ENCODE measurements at places on chromosomes 16 and 17.

- peak; percentile 59 for DNase-seq
These were observed 102.2 kb downstream of the TRIM37 start for GRCh38 chr17:59004338-59005111.

- no peak for DNase-seq
These were observed 399.5 kb upstream of the TNRC6C start for GRCh38 chr17:77558846-77559626.

- no peak for DNase-seq
These were observed 7.6 kb downstream of the AIPL1 start for GRCh38 chr17:6427279-6427781.

GRCh38 chr16:85304337-85304736 lies 192.1 kb upstream of the CIBAR2 start:
- no peak for DNase-seq

- DNase-seq = no peak
These were observed 10.2 kb upstream of the MRC2 start for GRCh38 chr17:62616993-62617893.

- no peak for DNase-seq
These were observed 4.4 kb upstream of the SOX8 start for GRCh38 chr16:977081-977701.

DNA sequence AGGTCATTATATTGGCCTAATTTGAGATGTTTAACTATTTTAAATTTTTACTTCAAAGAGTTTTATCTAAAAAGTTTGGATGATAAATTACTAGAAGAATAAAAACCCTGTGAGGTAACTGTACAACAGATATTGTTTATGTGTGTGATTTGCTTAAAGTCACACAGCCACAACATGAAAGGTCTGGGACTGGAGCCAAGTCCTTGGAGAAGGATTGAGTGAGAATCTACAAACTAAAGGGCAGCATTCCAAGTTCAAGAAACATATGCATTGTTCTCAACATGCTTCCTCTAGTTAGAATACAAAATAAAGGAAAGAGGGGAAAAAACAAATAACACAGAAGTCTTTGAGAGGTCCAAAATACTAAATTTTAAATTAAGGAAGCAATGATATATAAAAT lies 131.5 kb upstream of the MON1B start:
- no peak for DNase-seq

GRCh38 chr17:48564188-48565021 lies 13.7 kb downstream of the HOXB4 start:
- DNase-seq = no peak
